ENCODE measurements at places on chromosomes 3 and 15.
A peak's percentile ranks its signal among the peaks of the same experiment; 100 is the strongest.

DNA sequence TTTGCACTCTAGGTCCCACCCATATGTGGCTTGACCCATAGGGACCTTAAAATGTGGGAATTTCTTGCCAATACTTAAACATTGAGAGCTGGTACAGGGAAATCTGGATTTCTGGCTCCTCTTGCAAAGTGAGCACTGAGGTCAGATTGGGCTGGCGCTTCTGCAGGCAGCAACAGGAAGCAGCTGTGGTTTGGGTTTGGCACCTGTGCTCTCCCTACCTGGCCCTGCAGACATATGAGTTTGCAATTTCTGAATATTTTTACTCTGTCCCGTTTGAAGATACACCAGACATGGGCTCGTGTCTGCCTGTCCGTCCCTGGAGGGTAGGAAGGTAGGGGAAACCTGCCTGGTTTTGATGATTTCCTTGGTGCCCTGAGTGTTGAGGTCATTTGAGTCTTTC lies 74.8 kb upstream of the SEC13 start:
- no peak for DNase-seq

GRCh38 chr3:100523050-100523760 lies 30.8 kb downstream of the TMEM45A start:
- no peak for DNase-seq

GRCh38 chr3:51389423-51390183 lies 1.5 kb upstream of the RBM15B start:
- peak; percentile 35 for DNase-seq

DNA sequence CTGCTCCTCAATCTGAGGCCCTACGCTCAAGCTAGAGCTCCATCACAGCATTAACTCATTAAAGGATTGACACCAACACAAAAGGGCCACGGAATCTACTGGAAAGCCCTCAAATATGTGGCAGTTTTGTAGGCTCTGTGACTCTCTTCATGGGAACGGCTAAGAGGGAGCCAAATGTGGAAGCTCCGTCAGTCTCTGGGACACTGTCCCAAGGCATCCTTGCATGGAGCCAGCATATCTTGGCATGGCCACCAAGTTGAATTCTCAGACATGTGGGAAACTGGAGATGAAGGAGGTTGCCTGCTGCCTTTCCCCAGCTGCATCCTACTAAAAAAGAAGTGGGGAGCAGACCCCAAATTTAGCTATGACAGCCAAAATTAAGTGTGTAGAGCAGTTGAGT lies 296.9 kb downstream of the NTRK3 start:
- DNase-seq = no peak

- no peak for DNase-seq
Measured at GRCh38 chr3:184018424-184018973, 815 bp upstream of the ABCC5 start.
